ENCODE measurements at places on chromosomes 16 and 17.

DNA sequence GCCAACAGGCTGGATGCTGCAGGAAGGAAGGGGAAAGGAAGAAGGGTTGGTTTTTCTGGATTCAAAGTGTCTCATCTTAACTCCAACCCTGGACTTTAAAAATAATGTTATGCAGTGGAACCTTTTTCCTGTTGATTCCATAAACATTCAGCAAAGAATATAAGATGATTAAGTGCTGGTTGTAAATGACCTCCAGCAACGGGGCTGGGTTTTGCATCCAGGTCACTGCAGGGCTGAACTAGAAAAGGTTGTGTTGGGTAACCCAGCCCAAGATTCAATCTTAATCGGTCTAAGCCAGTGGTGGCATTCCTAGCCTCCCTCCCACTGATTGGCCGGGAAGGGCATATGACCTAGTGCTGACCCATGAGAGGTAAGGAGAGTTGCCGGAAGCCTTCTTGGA is 34.2 kb upstream of the PLCG2 start:
- no peak for DNase-seq

DNA sequence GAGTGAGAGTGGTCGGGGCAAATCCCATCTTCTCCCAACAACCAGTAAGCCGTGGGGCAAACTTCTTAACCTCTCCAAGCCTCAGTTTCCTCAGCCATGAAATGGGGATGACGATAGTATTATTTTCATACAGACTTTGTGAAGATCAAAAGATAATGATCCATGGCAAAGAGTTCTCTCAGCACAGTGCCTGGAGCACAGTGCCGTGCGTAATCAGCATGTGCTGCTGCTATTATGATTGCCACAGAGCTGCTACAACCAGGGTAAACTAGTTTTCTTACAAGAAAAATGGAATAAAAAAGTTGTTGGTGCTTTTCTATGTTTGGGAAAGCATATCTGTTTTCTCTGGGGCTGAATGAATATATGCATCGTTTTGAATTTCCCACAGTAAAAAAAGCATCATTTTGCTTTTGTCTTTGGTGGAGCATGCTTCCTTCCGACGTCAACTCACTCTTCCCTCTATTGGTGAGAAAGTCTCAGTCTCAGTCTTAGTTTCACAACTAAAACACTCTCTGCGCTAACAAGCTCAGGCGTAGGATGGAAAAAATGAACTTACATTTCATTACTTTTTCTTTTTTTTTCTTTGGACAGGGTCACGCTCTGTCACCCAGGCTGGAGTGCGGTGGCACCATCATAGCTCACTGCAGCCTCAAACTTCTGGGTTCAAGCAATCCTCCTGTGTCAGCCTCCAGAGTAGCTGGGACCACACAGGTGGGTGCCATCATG is 37.2 kb downstream of the CDK5R1 start:
- no peak for DNase-seq

DNA sequence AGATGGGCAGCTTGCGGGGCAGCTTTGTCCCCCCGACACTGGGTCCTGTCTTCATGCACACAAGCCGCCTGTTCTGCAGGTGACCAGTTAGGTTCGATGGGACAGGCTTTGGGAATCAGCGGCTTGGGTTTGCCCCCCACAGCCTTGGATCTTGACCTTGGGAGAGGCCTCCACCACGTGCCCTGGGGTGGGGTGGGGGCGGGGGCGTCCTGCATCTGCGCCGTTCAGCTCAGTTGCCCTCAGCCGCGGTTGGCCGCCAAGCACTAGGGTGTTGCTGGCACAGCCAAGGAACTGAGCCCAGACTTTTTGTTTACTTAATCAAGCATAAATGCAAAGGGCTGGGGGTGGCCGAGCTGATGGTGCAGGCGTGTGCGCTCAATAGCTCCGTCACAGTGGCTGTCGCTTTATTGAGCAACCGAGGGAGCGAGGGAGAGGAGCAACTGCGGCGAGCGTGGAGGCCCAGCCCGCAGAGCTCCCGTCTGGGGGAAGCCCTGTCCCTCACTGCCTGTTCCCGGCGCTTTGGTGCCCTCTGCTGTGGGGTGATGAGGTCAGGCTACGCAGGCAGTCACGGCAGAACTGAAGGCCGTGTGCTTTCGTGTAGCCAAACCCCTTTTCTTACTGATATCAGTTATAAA is 33.9 kb downstream of the JPH3 start:
- peak; percentile 93 for DNase-seq

GRCh38 chr16:78154729-78155461 is 55.4 kb downstream of the WWOX start:
- no peak for DNase-seq

- no peak for DNase-seq
Observed at GRCh38 chr17:9266697-9267117, 245.4 kb downstream of the NTN1 start.

GRCh38 chr17:39946551-39947330 is 16.1 kb upstream of the GSDMA start:
- DNase-seq = no peak

- DNase-seq = peak; percentile 27
Observed at GRCh38 chr16:88382491-88383400, at the start of gene ZNF469. ZNF469 (plus strand) TSS chr16:88382959; CDS start chr16:88427471, 44,512 bp downstream.

DNA sequence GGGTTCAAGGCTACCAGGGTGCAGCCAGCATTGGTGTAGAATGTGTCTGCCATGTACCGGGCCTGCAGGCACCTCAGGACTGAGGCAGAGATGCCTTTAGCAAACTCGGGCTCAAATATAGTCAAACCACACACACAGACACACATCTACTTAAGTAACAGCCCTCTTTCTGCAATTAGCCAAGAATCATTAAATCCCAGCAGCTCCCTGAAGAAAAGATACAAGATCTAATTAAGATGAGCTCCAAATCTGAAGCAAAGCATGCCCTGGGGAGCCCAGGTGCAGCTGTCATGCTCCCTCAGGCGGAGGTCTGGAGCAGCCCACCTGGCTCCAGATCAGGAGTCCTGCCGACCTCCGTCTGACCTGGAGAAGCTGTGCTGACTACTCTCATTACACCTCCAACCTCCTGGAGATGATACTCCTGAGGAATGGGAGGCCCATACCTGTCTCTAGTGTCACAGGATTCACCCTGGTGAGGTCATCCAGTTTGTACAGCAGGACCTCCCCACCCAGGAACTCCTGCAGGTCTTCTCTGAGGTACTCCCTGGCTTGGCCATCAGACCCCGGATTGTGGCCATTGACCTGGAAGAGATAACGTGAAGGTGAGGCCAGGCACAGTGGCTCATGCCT is 6.9 kb downstream of the MYO19 start:
- no peak for DNase-seq

GRCh38 chr16:76118344-76118743 is 158.9 kb upstream of the CNTNAP4 start:
- no peak for DNase-seq

Data from cerebellum (tissue), 4 donors.